Right lung (tissue), 10 donors: ENCODE measurements at places on chromosomes 13 and 19. TPM values are rescaled to one million over a fixed set of nuclear protein-coding genes. Genes with fewer than 3 reads are reported as not detected.

DNA sequence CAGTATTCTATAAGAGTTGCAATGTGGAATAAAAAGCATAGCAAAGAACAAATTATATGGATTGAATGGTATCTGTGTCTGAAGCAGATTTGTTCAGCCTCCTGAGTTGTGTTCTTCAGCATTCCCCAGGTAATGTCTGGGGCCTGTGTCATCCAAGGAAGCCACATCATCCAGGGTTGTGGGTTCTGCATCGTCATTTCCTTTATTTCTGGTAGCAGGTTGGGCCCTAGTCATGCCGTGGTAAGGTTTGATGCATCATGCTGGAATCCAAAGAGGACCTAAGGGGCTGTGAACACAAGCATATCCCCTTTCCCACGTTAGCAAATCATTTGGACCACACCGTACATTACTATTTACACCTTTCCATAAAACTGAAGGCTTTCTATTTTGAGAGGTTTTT lies 131.0 kb upstream of the ZNF91 start:
- DNase-seq: no peak

GRCh38 chr13:113972451-113973217 lies 1.2 kb downstream of the C13orf46 start:
- DNase-seq: no peak

DNA sequence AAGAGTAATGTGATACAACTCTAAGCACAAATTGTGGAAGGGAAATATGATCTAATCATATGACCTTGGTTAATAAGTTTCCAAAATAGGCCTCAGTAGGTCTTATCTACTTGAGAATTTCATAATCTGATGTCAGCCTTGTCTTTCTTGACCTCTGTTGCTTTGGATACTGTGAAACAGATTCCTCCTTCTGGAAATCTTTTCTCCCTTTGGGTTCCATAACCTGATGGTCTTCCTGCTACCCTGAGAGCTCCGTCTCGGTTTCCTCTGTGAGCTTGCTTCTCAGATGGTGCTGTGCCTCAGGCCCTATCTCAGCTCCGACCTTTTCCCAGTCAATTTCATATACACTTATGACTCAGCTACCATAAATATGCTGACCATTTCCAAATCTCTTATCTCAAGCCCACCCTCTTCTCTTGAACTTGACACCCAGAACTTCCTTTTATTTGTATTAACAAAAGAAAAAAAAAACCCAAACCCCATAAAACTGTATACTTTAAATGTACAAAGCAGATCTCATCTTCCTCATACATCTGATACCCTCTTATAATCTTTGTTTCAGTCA lies 6.4 kb upstream of the SLC46A3 start:
- no peak for DNase-seq

DNA sequence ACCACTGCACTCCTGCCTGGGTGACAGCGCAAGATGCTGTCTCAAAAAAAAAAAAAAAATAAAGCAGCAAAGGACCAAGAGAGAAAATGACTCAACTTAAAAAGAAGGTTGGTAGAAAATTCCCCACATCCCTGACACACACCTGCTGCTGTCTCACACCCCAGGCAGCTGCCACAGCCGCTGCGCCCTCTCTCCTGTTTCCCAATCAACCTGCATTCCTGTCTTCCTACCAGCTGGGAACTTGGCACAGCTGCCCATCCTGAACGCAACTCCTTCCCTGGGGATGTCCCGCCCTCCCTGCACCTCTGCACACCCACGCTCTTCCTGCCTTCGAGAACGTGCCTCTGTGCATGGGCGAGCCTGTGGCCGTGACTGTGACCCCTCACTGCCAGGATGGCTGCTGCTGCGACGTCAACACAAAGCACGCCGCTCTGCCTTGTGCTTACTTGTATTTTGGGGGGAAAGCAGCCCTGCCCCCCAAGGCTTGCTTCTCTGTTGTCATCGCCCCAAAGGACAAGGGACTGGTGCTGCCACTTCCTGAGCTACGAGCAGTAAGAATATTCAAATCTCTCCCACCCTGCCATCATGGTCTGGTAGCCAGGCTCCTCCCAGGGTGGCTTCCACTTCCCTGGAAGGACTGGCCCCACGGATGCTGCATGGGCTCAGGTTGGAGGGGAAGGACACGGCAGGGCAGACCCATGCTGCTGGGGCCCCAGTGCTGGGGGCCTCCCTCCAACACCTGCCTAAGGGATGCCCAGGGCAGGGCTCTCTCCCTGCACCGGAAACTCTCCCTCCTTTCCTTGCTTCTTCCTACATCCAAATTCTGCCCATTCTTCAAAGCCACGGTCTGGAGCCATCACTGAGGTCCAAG lies 20.7 kb downstream of the SH3GL1 start:
- no peak for DNase-seq

GRCh38 chr13:21330126-21330861 lies 128.8 kb downstream of the ZDHHC20 start:
- DNase-seq: peak; percentile 19

DNA sequence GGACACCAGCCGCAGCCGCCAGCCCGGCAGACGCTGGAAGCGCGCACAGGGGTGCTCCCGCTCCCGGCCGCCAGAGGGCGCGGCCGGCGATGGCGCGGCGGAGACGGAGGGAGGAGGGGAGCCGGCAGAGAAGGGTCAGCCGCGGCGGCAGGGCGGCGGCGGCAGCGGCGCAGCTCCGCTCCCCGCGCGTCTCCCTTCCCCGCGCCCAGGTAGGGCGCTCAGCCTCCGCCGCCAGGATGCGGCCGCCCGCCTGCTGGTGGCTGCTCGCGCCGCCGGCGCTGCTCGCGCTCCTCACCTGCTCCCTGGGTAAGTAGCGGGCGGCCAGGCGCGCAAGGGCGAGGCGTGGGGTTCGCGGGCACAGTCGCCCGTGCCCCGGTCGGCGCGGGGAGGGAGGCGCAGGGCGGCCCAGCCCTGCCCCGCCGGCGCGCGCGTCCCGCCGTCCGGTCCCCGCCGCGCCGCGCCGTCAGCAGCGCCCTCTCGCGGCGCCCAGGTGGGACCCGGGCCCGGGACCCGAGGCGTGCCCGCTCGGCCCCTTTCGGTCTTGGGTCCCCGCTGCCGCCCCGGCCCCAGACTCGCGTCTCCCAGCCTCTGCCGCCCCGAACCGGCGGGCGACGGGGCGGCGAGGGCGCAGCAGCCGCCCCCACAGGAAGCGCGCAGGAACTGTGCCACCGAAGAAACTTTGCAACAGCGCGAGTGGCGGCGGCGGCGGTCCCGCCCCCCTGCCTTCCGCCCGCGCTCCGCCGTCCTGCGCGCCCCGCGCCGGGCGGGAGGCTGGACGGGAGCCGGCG lies at the start of gene B3GLCT:
Gene B3GLCT (plus strand): TSS at position 127 of the 788 bp plus-strand sequence. CDS start 110 bp downstream, at position 237.
- DNase-seq: peak; percentile 83

DNA sequence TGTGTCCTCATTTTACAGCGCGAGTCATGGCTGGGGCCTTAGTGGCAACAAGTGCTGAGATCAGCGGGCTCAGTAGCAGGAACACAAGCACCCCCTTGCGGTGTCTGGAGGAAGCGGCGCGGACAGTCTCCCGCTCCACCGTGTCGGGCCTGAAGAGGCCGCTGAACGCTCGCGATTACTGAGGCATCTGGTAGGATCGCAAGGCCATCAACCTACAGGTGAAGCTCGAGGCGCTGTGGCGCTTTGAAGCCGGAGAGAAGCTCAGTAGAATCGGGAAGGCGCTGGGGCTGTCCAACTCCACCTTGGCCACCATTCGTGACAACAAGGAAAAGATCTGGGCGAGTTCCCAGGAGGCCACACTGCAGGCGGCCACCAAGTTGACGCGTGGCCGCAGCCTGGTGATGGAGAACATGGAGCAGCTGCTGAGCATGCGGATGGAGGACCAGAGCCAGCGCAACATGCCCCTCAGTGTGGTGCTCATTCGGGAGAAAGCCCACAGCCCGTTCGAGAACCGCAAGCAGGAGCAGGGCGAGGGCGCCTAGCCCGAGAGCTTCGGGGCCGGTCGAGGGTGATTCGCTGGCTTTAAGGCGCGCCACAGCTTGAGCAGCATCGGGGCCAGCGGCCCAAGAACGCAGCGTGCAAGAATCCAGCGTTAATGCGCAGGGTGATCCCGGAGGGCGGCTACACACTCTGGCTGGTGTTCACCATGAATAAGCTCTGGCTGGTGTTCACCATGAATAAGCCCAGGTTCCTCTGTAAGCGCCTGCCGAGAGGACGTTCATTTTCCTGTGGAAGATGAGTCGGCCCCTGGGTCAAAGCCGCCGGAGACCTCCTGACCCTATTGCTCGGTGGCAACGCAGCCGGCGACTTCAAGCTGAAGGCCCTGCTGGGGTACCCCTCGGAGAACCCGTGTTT lies 8.3 kb upstream of the MZF1 start:
- DNase-seq: peak; percentile 82

GRCh38 chr13:36217456-36217855 lies 3.1 kb upstream of the SOHLH2 start:
- DNase-seq: no peak

GRCh38 chr13:65095161-65096082 lies 2134.7 kb downstream of the PCDH9 start:
- peak; percentile 49 for DNase-seq

- no peak for DNase-seq
Measured at GRCh38 chr13:44508562-44509077, 67.5 kb downstream of the TSC22D1 start.

GRCh38 chr13:48879432-48879831 lies 96.3 kb upstream of the FNDC3A start:
- no peak for DNase-seq

GRCh38 chr13:68064001-68064770 lies 834.0 kb upstream of the PCDH9 start:
- DNase-seq: no peak

- DNase-seq: no peak
Measured at GRCh38 chr13:50631041-50631440, 212.5 kb downstream of the DLEU7 start.

GRCh38 chr13:90414691-90415596 lies 932.5 kb upstream of the MIR17HG start:
- no peak for DNase-seq

GRCh38 chr19:20776083-20777076 lies at the start of gene ZNF66:
TSS of gene ZNF66 (plus strand) at chr19:20776304. CDS start at chr19:20776448, 144 bp downstream.
- peak; percentile 95 for DNase-seq

DNA sequence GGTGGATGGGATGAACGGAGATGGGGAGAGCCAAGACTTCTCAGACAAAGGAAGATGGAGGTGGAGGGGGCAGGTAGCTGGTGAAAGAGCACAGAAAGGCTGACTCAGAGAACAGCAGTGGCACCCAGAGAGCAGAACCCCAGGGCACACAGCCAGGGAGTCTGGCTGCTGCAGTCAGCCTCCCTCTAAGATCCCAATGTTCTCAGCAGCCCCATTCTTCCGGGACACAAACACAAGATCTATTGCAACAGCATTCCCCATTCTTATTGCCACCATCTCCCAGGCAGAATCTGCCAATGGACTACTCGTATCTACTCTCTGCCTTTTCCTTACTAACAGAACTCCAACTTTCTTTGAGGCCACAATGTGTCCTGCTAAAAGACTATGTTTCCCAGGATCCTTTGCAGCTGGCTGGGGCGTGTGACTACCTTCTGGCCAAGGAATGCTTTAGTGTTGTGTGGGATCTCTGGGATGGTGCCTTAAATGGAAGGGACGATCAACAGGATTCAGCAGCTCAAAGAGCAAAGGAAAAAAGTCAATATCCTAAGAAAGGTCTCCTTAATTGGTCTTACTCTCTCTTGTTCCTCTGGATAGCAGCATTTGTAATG lies 7.5 kb downstream of the THAP8 start:
- DNase-seq: no peak

- no peak for DNase-seq
Measured at GRCh38 chr19:49880162-49880869, 2.8 kb downstream of the TBC1D17 start.

GRCh38 chr19:46232029-46232428 lies 2.5 kb downstream of the IGFL1 start:
- DNase-seq: no peak

GRCh38 chr19:4581666-4582553 lies 22.4 kb upstream of the SEMA6B start:
- no peak for DNase-seq

DNA sequence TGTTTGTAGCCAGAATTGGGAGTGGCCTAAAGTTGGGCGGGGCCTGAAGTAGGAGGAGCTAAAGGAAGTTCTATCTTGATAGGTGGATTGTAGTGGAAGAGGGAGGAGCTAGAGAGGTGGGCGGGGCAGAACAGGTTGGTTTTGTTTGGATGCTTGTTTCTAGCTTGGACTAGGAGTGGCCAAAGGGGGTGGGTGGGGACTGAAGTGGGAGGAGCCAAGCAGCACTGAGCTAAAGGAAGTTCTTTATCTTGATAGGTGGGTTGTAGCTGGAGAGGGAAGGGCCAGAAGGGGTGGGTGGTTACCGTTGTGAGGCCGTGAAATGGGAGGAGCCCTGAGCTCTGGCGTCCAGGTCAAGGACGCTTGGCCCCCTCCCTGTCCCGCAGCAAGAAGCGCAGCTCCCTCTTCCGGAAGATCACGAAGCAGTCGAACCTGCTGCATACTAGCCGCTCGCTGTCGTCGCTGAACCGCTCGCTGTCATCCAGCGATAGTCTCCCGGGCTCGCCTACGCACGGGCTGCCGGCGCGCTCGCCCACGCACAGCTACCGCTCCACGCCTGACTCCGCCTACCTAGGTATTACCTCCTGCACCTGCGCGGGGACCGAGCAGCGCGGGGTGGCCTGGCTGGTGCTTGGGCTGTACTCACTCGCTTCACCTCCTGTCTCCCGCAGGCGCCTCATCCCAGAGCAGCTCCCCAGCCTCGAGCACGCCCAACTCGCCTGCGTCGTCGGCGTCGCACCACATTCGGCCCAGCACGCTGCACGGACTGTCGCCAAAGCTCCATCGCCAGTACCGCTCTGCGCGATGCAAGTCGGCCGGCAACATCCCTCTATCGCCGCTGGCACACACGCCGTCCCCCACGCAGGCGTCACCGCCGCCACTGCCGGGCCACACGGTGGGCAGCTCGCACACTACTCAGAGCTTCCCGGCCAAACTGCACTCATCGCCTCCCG lies 8.0 kb downstream of the DNASE2 start:
- DNase-seq: no peak

GRCh38 chr19:38035515-38036495 lies 128.8 kb downstream of the SIPA1L3 start:
- no peak for DNase-seq

- no peak for DNase-seq
Measured at GRCh38 chr13:102724923-102725322, 30.1 kb upstream of the METTL21C start.

- DNase-seq: no peak
Measured at GRCh38 chr13:108527844-108528243, 101.6 kb upstream of the MYO16 start.

CEACAM8 gene
- polyA plus RNA-seq: 0.29 TPM

SIGLEC8 gene
- 0.06 TPM for polyA plus RNA-seq

LIN37 gene
- 9.6 TPM for polyA plus RNA-seq

ZNF577 gene
- 33.0 TPM for polyA plus RNA-seq

FAM124A gene
- 5.1 TPM for polyA plus RNA-seq

C19orf18 gene
- polyA plus RNA-seq: 3.9 TPM

TMEM221 gene
- 1.2 TPM for polyA plus RNA-seq

SULT2B1 gene
- polyA plus RNA-seq: 3.8 TPM

C19orf44 gene
- 15.0 TPM for polyA plus RNA-seq

GNG7 gene
- polyA plus RNA-seq: 4.5 TPM

TRPC4 gene
- 0.49 TPM for polyA plus RNA-seq

MADCAM1 gene
- 14.7 TPM for polyA plus RNA-seq

MBD3L3 gene
- polyA plus RNA-seq: not detected

PRR22 gene
- 2.9 TPM for polyA plus RNA-seq

GRK1 gene
- 1.5 TPM for polyA plus RNA-seq
